ENCODE measurements at places on chromosomes 7 and 10.
A peak's percentile ranks its signal among the peaks of the same experiment; 100 is the strongest.

DNA sequence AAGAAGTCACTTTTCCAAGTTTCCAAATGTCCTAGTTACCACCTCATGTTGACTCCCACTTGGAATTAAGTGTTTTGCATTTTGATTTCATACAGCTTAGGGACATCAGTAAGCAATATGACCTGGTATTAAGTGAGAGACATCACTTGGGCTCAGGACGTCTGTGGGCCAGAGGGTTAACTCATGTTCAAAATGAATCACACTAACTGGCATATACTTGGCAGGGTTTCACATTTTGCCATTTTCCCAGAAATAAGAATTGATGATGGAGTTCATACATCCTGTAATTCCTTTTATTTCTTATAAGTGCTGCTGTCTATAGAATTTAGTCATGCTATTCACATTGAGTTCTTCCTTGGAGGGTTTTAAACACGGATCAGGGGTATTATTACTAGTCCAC is 516.5 kb downstream of the PHTF2 start:
- DNase-seq: no peak

DNA sequence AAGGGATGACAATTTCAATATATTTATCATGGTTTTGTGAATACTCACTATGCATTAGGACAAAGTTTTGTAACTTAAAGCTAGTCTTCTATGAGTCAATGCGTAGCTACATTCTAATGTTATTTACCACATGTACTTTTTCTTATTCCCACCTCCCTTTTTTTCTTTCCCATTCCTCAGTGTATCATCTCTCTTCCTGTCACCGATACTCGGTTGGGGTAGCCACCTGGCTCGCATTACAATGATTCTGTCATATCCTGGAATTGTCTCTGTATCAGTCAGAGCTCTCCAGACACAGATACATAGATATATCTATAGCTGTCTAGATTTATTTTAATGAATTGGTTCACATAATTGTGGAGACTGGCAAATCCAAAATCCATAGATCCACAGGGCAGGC is 9.8 kb upstream of the RALA start:
- DNase-seq: no peak

GRCh38 chr10:89609833-89610346 is 35.2 kb downstream of the PANK1 start:
- DNase-seq: no peak

DNA sequence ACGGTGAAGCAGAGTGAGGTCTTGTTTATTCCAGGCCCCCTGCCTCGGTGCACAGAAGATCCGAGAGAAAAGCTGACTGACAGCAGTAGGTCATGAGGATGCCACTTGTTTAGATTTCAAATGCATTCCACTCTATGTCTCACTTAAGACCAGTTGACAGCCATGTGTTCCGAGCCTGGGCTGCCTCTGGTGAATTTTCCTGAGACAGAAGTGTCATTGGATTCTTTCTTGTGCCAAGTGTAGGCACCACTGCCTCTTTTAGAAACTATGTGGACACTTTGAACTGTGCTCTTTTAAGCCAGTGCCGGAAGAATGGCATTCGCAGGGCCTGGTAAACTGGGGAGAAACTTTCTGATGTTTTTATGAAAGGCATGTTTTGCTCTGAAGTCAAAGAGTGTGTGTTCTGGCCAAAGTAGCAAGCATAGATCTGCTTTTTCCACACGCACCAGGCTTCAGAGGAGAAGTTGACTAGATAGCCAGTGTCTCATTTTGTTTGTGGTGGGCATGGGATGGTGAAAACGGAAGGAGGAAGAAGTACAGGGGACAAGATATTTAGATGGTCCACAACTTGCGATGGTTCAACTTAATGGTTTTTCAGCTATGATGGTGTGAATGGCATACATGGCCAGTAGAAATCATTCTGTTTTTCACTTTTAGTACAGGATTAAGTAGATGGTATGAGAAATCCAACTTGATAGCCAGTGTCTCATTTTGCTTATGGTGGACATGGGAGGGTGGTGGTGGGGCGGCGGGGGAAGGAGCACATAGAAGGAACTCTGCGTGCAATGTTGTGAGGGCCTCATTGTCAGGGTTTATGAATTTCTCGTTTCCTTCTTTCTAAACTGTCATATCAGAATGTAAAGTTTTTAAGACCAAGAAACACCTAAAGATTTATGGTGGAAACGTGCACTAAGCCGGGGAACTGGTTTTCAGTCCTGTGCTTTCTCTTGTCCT is 41.5 kb downstream of the CYP17A1 start:
- no peak for DNase-seq

DNA sequence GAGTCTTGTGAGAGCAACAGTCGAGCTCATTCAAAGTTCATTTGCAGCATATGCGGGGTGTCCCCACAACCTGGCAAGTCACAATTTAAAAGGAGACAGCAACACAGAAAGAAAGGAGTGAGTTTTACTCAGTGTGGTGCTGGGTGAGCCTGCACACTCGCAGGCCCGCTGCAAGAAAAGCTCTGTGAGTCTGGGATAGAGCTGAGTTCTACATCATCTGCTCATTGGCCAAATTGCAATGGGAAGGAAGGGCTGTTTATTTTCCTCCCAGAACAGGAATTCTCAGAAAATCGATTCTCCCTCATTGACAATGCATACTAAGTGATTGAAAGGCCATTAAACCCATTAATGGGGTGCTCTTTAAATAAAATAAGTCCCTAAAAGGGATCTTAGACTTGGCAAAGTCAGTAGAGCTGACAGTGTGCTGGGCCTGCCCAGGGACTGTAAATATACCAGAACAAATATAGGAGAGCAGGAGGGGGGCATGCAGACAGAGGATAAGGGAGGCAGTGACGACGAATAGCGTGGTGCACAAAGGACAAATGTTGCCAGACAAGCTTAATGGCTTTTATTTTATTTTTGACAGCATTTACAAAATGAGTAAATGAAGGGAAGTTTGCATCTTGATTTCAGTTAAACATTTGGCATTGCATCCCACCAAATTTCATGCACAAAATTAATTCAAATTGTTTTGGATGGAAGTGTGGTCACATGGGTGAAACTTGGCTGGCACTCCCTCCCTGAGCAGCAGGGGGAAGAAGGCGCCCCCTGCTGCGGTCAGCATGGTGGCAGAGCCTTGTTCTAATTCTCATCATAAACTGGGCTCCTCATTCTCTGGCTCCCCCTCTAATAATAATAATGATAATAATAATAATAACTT is 215.7 kb downstream of the SNX10 start:
- DNase-seq: no peak

DNA sequence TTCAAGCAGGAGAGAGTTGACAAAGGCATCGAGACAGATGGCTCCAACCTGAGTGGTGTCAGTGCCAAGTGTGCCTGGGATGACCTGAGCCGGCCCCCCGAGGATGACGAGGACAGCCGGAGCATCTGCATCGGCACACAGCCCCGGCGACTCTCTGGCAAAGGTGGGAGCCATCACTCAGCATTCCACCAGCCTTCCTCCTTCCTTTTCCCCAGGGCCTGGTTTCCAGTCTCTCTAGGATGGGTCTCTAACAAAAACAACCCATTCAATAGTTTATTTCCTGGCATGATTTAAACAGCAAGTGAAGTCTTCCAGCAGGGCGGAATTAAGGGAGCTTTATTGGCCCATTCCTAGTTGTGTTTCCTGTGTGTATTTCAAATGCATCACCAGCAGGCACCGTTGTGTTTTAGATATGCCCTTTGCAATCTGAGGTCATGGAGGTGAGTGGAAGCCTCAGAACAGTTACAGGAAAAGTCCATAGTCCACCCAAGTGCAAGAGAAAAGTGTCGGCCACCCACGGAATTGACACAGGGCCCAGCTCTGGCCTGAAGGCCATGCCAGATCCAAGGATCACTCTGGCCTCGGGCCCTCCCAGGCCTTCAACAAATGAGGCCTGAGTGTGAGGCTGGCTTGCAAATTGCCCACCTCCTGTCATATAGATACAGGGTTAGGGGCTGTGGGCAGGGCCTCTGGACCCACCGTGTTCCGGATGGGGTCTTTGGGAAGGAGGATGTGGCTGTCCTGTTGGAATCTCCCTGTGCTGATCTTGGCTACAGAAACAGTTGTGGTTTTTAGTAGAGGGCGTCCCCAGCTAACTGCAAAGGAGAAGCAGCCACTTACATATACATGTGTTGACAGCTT is 46.9 kb upstream of the TRIM8 start:
- DNase-seq: no peak

DNA sequence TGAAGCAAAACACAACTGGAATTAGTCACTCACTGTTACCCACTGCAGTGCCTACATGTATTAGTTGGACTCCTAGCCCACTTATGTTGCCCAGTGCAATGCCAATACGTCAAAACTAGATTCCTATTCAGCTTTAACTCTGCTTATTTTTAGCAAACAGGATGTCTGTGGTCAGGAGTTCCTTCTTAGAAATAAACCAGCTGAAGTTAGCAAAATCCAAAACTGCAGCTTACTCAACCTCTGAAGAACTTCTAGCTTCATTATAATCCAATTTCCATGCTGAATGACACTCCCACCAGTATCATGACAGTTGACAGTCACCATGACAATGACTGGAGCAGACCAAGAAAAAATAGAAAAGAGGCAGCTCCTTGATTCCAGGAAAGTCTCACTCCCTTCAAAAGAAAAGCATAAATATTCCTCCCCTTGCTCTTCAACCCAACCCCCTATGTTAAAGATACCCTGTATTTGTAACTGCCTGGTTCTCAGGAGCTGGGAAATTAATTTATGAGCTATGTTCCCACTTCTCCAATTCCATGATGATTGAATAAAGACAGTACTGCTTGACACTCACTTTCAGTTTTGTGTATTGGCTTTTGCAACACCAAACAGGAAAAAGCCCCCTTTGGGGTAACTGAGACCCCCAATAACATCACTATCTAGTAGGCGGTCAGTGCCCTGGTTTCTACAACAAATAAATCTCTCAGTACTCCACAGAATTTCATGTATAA is 327.4 kb downstream of the SORCS1 start:
- no peak for DNase-seq

- no peak for DNase-seq
Observed at GRCh38 chr10:117152668-117153067, 14.6 kb upstream of the VAX1 start.

DNA sequence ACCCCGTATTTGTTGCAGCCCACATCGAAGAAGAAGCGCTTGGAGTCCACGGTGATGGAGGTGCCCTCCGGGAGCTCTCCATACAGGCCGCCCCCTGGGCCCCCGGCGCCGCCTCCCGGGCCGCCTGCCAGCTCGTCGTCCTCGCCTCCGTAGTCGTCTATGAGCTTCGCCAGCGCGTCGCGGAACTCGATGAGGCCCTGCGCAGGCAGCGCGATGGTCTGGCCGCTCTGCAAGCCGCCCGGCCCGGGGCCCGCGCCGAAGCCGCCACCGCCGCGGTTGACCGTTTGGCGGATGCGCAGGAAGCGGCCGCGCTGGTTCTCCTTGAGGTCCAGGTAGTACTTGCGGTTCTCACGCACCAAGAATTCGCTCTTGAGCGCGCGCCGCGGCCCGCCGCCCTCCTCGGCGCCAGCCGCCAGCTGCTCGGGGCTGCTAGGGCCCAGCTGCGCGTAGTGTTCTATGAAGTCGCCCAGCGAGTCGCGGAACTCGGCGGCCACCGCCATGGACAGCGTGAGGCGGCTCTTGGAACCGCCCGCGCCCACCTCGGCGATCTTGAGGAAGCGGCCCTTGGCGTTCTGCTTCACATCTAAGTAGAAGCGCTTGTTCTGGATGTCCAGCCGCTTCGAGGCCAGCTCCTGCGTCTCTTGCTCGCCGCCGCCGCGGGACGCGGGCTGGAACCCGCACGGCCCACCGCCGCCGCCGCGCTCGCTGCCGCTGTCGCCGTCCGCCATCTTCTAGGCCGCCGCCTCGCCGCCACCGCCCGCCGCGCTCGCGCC is 523 bp downstream of the PURB start:
- DNase-seq: peak; percentile 40

DNA sequence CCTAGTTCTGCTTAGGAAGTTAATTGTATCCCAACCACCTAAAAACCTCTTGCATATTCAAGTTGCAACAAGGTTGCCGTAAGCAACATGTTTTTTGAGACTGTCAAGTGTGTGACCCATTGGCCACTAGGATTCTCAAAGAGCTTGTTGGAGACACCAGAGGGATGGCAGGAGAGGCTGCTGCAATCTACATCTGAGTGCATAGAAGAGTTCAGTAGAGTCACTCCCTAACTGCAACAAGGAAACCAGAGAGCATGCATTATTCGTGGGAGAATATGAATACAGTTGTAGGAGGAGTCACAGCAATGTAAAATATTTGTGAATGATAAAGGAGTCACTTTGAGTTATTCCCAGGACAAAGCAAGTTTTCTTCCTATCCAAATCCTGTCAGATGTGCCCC is 538.6 kb downstream of the TNS3 start:
- DNase-seq: no peak

GRCh38 chr10:28938745-28939144 is 261.4 kb downstream of the BAMBI start:
- no peak for DNase-seq

GRCh38 chr7:1665549-1666316 is 4.3 kb upstream of the ELFN1 start:
- no peak for DNase-seq

GRCh38 chr7:157500171-157500960 is 163.6 kb downstream of the DNAJB6 start:
- DNase-seq: no peak

GRCh38 chr10:22831586-22831985 is 96.3 kb upstream of the ARMC3 start:
- DNase-seq: no peak

DNA sequence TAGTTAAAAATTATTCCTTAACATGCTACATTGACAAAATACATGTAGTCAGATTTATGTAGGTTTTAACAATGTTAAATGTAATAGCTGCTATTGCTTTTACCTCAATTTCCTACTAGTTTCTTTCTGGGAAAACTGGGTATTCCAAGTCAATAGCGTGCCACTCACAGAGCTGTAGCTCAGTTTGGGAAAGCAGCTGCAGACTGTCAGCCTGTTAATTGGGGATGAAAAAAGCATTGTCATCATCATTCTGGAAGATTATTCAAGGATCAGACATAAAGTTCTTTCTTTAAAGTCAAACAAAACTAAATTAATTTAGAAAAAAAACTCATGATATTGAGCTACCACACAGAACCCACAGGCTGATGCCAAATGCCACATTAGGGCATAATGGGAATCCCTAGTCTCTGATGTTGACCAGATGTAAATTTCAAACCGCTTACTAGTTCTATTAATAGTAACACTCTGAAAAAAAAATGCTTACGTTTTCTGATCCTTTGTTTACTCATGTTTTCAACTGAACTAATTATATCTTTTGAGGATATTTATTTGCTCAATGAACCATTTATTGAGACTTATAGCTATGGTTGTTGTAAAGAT is 19.6 kb upstream of the AGMO start:
- DNase-seq: no peak

DNA sequence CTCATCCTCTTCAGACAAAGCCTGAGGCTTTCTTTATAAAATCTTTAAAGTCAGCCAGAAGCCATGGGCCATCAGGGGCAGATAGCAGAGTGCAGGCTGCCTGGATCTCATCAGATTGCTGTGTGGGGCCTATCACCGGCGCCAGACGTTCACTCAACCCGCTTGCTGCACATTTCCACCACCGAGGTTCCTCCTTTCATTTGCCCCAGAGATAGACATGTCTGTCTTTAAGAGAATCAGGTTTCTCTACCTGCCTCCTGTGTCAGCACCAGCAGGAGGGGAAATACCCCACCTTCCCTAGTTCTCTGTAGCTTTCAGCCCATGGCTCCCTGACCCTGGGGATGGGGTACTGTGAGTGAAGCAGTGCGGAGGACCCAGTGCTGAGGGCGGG is 22.0 kb downstream of the SLC18A2 start:
- DNase-seq: no peak

- DNase-seq: no peak
Observed at GRCh38 chr10:112815269-112816032, 134.6 kb upstream of the TCF7L2 start.

Data from activated naive CD4-positive, alpha-beta T cell (primary cell).